Left renal pelvis (tissue), 4 donors: ENCODE measurements at places on chromosomes 12 and 14.

- no peak for DNase-seq
These were observed 96.2 kb downstream of the BTG1 start for GRCh38 chr12:92049403-92049802.

DNA sequence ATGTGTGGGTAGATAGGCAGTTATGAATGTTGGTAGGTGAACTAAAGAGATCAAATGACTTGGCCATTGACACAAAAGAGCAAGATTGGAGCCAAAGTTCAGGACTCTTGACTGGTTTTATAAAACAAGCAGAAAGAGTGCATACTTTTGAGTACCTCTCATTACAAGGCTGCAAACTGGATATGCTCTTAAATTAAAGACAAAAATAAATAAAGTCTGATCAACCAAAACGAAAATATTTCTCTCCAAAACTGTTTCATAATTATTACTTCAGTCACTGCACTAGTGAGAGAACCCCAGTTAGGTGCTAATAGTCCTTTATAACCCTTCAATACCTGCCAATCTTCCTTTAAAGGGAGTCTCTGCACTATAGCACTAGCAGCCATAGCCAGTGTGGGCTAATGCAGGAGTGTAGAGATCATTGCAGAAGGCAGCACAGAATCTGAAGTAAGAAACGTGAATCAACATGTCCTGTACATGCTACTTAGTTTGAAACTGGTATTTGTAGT, 147.1 kb downstream of the FOXA1 start:
- DNase-seq: no peak

DNA sequence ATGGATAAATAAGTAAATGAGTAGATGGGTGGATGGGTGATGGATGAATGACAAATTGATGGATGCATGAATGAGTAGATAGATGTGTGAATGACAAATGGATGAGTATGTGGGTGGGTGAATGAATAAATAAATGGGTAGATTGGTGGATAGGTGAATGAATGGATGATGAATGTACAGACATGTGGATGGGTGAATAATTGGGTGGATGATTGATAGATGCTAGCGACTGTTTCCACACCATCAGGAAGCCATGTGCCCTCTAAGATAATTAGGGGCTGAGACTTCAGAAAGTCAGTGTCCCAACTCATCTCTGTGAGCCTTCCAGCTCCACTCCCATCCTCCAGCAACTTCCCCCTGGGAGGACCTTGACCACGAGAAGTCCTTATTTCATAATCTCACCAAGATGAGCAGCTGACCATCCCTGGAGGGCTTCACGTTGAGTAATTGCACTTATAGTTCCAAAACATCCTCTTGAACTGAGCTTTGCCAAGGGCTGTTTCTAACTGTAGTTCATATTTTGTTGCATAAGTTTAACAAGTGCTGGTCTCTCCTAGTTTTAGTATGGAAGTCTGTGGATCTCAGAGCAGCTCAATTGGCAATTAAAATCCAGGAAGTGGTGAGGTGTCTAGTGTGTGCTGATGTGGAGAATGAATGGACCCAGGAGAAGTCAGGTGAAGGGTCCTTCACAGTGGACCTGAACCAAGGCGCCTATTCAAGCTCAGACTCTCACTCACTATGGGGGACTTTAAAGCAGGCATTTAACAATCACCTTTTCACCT, 295.7 kb downstream of the ADGRD1 start:
- DNase-seq: no peak

- DNase-seq: no peak
These were observed 498.5 kb downstream of the NELL2 start for GRCh38 chr12:44377443-44378187.

GRCh38 chr12:59600171-59600570, 4.3 kb downstream of the SLC16A7 start:
- no peak for DNase-seq

- no peak for DNase-seq
These were observed 381.9 kb downstream of the SLC16A7 start for GRCh38 chr12:59977779-59978178.

- DNase-seq: no peak
These were observed 187.7 kb upstream of the DCN start for GRCh38 chr12:91370086-91370868.

DNA sequence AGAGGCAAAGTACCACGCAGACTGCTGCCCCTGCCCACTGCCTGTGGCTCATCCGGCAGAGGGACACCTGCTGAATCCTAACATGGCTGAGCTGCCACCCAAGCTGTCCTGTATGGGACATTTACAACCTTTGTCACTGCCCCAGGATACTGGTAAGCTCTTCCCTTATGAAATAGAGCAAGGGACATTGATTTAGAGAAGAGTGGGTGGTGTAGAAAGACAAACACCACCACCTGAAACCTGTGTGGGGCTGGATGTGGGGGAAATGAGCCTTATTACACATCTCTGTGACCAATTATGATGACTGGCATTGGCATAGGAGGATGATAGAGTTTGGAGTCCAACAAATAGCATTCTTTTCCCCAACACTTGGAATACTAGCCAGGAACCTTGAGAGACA, 81.2 kb upstream of the GZMB start:
- DNase-seq: no peak

DNA sequence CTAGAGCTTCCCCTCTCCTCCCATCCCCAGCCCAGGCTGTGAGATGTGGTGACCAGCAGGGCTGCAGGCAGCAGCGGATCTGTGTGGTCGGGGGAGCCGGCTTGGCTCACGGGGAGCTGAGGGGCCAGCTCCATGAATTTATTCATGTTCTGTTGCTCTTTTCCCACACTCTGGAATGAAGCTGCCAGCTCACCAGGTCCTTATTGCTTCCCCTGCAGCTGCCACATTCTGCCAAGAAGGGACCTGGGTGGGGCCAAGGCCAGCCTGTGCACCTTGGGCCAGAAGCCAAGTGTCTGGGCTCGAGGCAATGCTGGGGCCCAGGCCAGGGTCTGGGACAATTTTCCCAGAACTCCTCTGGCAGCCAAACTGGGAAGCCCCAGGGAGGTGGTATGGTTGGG, 2.5 kb upstream of the C1QL4 start:
- DNase-seq: no peak

DNA sequence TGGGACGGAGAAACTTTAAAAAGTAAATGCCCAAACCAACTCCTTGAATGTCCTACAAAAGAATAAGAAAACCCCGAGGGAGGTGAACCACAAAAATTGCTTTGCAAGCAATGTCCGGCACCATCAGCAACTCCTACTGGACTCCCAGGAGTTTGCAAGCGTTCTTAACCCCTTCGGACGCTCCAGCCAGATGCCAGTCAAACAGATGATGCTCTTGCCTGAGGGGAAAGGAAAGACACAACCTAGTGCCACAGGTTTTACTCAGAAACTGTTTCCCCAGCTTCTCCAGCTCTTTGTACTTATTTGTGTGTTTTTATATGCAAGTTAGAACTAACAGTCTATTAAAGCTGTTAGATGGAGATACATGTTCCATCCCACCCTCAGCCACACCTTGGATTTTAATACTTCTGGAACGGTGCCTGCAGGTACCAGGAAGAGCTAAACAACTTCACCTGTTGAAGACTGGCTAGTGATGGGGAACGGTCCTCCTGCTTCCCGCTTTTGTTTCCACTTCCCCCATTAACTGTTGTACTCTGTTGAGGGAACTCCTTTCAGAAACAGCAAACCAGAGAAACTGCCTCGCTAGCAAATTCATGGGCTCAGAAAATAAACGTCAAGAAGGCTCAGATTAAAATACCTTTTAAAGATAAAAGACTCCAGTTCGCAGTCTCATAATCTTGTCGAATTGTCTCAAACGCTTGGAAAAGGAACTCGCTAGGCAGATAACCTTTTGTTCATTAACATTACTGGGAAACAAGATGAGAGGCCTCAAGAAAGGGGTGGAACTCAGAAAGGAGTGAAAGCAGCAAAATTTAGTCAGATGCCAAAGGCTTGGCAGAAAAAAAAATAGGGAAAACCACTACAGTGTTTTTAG, 1.1 kb upstream of the FERMT2 start:
- peak; percentile 59 for DNase-seq

DNA sequence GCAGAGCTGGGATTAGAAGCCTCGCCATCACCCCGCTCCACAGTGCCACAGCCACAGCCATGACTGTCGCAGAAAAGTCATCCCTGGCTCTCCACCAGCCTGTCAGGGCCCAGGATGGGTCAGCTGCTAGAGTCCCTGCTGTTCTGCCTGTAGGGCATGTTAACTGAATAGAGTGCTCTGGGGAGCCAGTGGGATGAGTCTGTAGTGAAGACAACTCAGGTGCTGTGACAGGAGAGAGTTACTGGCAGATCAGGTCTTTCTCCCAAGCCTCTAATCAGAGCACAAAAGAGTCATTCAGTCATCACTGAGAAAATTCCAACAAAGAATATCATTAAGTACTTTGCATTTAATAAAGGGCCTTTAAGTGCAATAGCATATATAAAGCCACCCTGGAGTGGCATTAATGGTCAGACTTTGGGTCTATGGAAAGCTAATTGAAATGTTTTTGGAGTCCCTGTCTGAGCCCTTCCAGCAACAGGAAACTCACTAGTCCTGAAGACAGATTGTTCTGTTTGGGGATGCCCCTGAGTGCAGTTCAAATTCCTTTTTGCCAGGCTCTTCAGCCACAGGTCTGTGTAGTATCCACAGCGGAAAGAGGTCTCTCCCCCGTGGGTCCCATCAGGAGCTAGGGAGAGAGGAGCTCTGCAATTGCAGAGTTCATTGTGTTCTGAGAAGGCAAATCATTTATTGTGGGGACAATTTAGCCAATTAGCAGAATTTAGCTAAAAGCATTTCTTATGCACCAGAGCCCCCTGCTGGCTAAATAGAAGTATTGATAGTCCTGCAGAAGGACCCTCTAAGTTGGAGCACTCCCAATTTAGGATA, 45.2 kb upstream of the C14orf132 start:
- DNase-seq: no peak

DNA sequence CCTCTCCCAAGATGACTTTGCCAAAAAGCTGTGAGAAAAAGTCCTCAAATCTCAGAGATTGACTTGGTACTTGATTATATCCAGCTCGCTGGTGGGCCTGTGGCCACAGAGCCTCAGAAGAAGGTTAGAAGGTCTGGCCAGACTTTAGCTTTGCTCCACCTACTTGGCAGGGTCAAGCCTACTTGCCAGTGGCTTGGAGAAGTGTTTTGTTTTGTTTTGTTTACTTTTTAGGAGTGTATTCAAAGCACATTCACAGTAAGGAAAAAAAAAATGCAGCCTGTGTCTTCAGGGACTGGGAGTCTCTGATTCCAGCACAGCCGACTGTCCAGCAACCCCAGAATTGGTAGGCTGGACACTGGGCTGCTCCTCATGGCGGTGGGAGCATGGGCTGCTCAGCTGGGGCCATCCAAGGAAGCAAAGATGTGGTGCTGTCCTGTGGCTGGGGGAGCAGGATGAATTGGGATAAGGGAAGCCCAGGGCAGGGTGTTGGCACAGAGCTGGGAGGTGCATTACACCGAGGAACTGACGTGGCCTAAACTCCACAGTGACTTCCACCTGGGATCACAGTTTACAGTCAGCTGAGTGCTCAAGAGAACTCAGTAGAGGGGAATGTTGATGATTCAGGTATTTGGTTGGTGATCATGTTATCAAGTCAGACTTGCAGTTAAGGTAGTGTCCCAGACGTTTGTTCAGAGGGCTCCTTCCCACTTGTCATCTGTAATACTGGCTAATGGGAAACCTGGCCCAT, 73.5 kb downstream of the PPP2R5C start:
- no peak for DNase-seq

- peak; percentile 48 for DNase-seq
These were observed 42.0 kb upstream of the GPR68 start for GRCh38 chr14:91286530-91286937.

DNA sequence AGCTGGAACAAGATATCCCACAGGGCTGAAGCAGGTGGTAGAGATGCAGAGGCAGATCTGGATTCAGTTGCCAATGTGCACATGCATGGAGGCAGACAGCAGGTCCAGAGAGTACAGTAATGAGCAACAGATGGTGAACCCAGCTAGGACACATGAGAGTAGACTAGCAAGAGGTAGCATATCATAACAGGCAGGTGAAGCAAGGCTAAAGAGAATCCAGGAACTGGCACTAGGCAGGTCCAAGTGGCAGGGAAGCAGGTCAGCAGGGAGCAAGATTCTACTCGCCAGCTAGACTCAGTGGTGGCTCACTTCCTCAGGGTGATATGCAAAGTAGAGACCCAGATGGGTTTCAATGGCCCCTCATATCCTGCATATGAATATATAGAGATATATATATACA, 15.3 kb upstream of the MYF6 start:
- DNase-seq: no peak

DNA sequence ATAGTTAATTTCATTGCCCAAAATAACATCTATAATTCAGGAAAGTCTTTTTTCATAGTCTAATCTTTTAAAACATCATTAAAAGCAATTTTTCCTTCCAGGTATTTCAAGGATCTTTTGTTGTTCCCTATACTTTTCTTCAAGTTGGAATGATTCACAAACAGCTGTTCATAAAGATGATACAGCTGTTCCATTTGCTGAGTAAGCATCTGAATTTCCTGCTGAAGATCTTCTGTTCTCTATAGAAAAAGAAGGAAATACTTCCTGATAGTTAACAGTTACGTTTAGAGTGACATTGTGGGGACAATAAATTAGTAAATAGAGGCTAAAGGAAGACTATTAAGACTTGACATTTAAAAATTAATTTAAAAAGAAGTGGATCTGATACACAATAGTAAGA, 30.3 kb upstream of the ESR2 start:
- DNase-seq: no peak

GRCh38 chr12:52993558-52993869, 12.7 kb upstream of the EIF4B start:
- DNase-seq: no peak

- no peak for DNase-seq
These were observed 85.3 kb downstream of the PRKCH start for GRCh38 chr14:61406675-61407074.

DNA sequence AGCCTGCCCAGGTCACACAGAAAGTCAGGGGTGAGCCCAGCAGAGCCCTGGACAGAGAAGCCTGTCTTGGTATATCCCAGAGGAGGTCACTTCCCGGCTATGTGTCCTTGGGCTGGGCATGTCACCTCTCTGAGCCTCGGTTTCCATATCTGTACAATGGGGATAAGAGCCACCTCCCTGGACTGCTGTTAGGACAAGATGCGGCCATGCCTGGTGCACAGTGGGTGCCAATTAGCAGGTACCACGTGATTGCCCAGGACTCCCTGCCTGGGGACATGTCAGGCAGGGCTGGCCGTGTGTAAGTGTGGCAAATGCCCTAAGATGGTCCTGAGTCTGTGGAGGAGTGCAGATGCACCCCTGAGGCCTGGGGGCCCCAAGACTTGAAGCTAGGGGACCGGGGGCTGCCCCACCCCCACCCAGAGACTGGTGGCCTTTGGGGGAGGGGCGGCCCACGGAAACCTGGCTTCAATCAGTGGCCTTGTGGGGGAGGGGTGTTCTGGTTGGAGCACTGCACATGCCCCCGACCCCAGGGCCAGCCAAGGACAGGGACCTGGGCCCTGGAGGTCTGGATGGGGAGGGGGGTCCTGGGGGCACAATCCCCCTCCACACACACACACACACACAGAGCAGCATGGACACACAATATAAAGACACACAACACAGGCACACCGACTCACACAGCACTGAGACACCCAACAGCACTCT, 878 bp downstream of the TMEM119 start:
- no peak for DNase-seq

GRCh38 chr12:96398424-96399119, 1.7 kb downstream of the CDK17 start:
- no peak for DNase-seq
